NCI-H1436 treated with DMSO at 0.1 percent for 48 hours (cell line): ENCODE measurements at places on chromosomes 5 and 9.

DNA sequence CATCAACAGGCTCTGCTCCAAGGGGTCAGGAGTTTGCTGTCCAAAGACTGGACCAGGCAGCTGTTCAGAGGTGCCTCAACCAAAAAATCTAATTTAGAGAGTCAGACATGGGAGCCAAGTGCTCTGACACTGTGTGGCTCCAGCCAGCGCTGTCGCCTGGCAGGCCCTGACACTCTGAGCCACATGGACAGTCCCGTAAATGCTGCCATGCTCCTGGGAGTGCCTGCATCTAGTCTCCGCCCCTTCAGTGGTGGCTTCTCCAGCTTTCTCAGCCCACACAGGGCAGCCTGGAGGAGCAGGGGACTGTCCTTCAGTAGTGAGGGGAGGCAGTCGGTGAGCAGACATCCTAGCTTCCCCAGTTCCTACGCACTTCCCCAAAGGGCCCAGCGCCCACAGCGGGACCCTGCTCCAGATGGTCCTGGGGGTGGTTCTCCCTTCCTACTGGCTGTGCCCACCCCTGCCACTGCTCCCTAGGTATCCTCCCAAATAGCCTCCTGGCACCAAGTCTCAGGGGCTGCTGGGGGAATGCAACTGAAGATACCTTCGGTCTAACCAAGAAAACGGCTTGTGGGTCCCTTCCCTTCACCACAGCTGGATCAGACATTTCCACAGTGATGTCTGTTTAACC, 72.3 kb downstream of the SHC3 start:
- DNase-seq = no peak

GRCh38 chr9:20551236-20551635, 71.1 kb downstream of the MLLT3 start:
- DNase-seq = no peak

DNA sequence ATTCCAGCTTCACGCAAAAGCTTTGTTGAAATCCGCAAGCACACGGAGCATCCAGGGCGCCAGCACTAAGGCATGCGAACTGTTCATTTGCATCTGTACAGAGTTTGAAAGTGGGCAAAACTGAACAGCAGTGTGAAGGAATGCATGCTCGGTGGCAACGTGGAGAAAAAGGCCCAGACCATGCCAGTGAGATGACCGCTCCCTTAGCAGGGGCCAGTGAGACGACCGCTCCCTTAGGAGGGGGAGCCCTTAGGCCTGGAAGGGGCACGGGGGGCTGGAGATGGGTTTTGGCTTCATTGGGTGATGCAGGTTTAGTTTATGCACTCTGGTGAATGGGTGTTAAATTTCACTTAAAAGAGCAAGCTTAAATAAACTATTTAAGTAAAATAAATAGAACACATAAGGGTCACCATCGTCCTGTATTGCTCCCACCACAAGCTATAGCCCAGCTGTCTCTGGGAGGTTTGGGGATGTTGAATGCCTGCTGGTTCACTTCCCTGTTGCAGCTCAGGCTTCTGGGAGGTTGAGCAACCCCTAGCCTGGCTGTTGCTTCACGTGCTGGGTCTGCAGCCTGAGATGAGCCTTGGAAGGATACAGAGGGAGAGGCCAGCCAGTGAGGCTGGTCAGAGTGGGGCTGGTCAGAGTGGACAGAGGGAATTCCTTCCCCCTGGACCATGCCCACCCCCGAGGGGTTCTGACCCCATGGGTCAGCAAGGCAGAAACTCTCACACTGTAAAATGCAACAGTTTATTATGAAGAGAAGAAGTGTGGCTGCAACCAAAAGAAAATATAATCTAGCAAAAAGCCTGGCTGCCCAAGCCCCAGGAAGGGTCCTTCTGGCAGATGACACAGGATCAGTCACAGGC, 4.6 kb upstream of the FCN1 start:
- DNase-seq = no peak

- no peak for DNase-seq
Measured at GRCh38 chr5:112655513-112655912, 82.2 kb upstream of the APC start.

DNA sequence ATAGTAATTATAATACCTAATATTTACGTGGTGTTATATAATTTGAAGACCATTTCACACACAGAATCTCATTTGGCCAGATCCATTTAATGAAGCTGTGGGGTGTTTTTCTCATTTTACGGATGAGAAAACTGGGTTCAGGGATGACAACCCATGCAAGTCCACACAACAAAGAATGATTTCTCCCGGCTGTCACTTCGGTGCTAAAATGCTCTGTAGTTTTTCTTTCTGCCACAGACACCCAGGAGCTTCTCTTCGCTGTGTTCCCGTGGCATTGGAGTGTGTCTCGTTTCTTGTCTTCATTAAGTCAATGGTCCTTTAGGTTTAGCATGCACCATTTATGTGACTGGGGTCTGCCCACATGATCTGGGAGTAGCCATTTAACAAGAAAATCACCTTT, 308.5 kb downstream of the ENC1 start:
- DNase-seq = no peak
